CD4-positive, CD25-positive, alpha-beta regulatory T cell (primary cell): ENCODE measurements at places on chromosomes 3 and 15. TPM values are rescaled to one million over a fixed set of nuclear protein-coding genes. Genes with fewer than 3 reads are reported as not detected.

The RBMS3 gene
- polyA plus RNA-seq = 5.2 TPM

The SAXO2 gene
- polyA plus RNA-seq = 7.4 TPM

DNA sequence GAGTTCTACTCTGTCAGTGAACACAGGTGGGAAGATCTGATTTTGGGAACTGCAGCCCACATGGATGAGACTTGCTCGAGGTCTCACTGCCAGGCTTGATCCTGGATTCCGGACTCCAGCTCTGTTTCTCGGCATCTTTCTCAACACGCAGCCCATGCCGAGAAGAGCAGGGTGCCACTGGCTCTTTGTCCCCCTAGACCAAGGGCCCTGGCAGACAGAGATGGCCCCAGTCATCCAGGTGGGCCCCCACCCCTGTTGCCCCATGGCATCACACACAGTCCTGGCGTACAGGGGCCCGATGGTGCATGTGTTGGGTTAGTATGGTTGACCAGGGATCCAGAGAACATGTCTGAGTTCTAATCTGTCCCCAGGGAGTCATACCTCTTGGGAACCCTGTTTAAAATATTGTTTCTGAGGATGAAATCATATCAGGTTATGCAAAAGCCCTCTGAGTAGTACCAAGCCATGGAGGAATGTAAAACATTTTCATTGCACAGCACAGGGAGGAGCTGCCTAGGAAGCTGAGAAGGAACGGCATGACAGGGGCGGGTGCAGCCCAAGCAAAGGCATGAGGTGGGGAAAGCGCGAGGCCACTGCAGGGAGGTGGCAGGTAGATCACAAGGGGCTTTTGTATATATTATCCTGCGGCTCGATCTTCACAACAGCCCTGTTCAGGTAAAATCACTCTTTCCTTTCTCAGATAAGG, 320.6 kb downstream of the UACA start:
- H3K27me3 ChIP-seq = peaks cover 2% of the 10 kb centered on the region
- H3K27ac ChIP-seq = no peak overlapping the region
- no peak for DNase-seq
- H3K4me1 ChIP-seq = peaks cover 2% of the 10 kb centered on the region

DNA sequence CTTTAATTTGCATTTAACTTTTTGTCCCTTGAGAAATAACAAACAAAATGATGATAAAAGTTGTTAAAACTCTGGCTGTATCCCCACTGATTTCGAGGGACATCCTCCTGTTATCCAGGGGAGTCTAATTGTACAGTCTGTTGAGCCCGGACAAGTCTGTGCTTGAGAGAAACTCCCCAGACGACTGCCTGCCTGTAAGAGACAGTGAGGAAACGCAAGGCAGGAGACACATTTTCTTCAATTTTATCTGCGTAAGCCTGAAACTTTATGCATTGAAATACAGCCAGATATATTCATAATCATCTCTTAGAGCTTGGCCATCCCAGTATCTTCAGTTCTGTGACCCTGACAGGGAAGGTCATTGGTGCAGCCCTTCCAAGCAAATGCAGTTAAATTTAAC, 97.7 kb downstream of the ROBO2 start:
- DNase-seq = no peak
- no peaks in the 10 kb centered on the region for H3K36me3 ChIP-seq
- H3K27ac ChIP-seq = no peak overlapping the region
- no peak overlapping the region for H3K4me3 ChIP-seq
- H3K27me3 ChIP-seq = no peaks in the 10 kb centered on the region

DNA sequence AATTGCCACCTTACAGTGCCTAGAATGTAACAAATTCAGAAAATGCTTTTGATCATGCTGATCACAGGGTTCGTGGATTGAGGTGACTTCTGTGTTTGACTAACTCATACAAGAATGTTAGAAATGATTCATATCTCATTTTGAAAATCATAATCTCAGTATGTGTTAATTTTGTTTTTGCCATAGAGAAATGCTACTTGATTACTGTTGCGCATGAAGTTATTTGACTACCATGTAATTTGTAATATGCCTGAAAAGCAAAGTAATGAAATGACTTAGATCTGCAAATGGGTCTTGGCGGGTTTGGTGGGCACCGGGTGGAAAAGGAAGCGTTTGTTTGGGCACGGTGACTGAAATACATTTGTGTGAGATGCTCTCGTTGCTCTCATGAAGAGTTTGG, 173.6 kb upstream of the BHLHE40 start:
- DNase-seq = peak; percentile 32
- peaks cover 16% of the 10 kb centered on the region for H3K36me3 ChIP-seq
- H3K4me1 ChIP-seq = peaks cover 11% of the 10 kb centered on the region
- H3K27ac ChIP-seq = no peak overlapping the region
- H3K27me3 ChIP-seq = no peaks in the 10 kb centered on the region
- H3K4me3 ChIP-seq = no peak overlapping the region

The ALDH1L1 gene
- not detected for polyA plus RNA-seq

The HGD gene
- not detected for polyA plus RNA-seq

GRCh38 chr3:105195260-105195659, 171.4 kb upstream of the ALCAM start:
- no peak overlapping the region for H3K4me3 ChIP-seq
- H3K36me3 ChIP-seq = no peaks in the 10 kb centered on the region
- no peaks in the 10 kb centered on the region for H3K27me3 ChIP-seq
- DNase-seq = no peak
- no peak overlapping the region for H3K27ac ChIP-seq

The PRTG gene
- not detected for polyA plus RNA-seq

DNA sequence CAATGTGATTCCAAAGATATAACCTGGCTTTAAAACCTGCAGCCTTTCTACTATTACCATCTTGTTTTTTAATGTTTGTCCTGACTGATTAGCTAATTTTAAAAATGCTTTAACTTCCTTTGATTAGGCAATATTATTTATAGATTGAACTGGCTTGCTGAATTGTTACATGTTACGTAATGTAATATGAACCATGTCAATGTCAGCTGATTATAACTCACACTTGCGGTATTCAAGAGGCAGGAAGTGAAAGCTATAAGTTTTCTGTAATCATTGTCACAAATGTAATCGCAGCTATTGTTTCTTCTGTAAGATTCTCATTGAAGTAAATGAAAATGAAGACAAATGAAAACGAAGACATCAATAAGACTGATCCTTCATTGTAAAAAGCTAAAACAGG, 146.8 kb downstream of the ROBO2 start:
- no peaks in the 10 kb centered on the region for H3K36me3 ChIP-seq
- no peak overlapping the region for H3K27ac ChIP-seq
- DNase-seq = no peak
- H3K27me3 ChIP-seq = no peaks in the 10 kb centered on the region
- no peaks in the 10 kb centered on the region for H3K4me1 ChIP-seq

The OR5K2 gene
- not detected for polyA plus RNA-seq

The BTBD1 gene
- polyA plus RNA-seq = 47.2 TPM

DNA sequence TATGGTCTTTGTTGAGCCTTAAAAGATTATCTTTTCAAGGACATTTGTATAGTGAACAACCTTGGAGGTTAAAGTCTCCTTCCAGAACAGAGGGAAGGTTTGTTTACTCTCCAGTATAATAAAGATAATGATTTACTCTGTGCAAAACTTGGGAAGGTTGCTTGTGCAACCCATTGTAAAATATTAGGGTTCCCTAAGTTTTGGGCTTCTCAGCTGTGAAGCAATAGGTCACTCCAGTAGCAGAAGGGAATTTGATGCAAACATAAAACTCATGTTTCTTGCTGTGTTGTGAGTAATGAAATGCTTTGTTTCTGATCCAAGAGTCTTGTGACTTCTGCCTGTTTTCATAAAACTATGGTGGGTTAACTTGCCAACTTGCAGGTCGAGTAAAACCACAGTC, 177.5 kb downstream of the SUCNR1 start:
- H3K36me3 ChIP-seq = no peaks in the 10 kb centered on the region
- H3K27me3 ChIP-seq = peaks cover 2% of the 10 kb centered on the region
- DNase-seq = no peak
- no peak overlapping the region for H3K4me3 ChIP-seq
- H3K27ac ChIP-seq = no peak overlapping the region

The FOXB1 gene
- polyA plus RNA-seq = 0.46 TPM

- H3K4me3 ChIP-seq = peak overlapping the region; percentile 43
- no peaks in the 10 kb centered on the region for H3K36me3 ChIP-seq
- H3K27ac ChIP-seq = no peak overlapping the region
- H3K27me3 ChIP-seq = no peaks in the 10 kb centered on the region
- DNase-seq = no peak
Measured at GRCh38 chr15:52006702-52007340, 12.2 kb upstream of the MAPK6 start.

The LNP1 gene
- 2.0 TPM for polyA plus RNA-seq

The SLMAP gene
- 24.6 TPM for polyA plus RNA-seq

GRCh38 chr15:81314378-81314777, 9.6 kb downstream of the STARD5 start:
- H3K27ac ChIP-seq = peak overlapping the region; percentile 56
- no peak for DNase-seq
- H3K27me3 ChIP-seq = no peaks in the 10 kb centered on the region
- peaks cover 56% of the 10 kb centered on the region for H3K36me3 ChIP-seq

DNA sequence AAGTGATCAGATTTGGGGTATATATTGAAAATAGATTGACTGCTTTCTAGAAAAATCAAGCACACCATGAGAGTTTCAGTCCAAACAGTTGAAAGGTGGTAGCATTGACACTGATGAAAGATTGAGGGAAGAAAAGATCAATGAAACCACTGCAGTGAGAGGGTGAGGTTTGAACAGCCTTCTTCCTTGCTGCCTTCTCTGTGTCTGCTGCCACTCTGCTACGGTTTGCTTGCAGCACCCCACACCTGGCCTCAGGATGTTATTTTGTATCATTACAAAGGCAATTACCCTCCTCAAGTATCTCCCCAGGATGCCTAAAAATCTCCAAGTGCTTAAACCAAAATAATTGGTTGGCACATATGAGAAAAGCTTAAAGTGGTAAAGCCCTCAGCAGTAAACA, 683.6 kb upstream of the ARPP21 start:
- H3K27ac ChIP-seq = no peak overlapping the region
- DNase-seq = no peak
- H3K4me3 ChIP-seq = no peak overlapping the region

DNA sequence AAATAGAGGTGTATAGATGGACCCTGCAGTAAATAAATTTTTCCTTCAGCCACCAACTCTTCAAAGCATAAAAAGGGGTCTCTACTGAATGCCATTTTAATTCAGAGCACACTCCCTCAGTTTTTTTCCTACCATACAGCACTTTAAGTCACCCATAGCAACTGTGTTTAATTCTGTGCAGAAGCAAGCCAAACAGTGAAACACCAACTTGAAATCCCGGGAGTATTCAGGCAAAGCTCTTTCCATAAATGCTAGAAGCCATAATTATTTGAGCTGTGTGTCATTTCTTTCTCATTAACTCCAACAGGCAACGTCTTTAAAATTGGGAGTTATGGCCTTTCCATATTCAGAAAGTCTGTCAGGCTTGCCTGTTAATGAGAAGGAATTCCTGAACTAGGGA, 562.1 kb downstream of the GRM7 start:
- no peaks in the 10 kb centered on the region for H3K36me3 ChIP-seq
- DNase-seq = no peak
- no peak overlapping the region for H3K4me3 ChIP-seq
- H3K4me1 ChIP-seq = no peaks in the 10 kb centered on the region

DNA sequence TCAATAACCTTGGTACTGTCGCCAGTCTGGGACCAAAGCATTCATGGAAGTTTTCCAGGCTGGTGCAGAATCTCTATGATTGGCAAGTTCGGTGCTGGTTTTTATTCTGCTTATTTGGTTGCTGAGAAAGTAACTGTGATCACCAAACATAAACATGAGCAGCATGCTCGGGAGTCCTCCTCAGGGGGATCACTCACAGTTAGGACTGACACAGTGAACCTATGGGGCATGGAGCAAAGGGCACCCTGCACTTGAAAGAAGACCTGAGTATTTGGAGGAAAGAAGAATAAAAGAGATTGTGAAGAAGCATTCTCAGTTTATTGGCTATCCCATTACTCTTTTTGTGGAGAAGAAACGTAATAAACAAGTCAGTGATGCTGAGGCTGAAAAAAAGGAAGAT, 19.1 kb upstream of the EIF2B5 start:
- no peaks in the 10 kb centered on the region for H3K4me1 ChIP-seq
- no peaks in the 10 kb centered on the region for H3K36me3 ChIP-seq
- no peak overlapping the region for H3K4me3 ChIP-seq
- H3K27me3 ChIP-seq = no peaks in the 10 kb centered on the region

DNA sequence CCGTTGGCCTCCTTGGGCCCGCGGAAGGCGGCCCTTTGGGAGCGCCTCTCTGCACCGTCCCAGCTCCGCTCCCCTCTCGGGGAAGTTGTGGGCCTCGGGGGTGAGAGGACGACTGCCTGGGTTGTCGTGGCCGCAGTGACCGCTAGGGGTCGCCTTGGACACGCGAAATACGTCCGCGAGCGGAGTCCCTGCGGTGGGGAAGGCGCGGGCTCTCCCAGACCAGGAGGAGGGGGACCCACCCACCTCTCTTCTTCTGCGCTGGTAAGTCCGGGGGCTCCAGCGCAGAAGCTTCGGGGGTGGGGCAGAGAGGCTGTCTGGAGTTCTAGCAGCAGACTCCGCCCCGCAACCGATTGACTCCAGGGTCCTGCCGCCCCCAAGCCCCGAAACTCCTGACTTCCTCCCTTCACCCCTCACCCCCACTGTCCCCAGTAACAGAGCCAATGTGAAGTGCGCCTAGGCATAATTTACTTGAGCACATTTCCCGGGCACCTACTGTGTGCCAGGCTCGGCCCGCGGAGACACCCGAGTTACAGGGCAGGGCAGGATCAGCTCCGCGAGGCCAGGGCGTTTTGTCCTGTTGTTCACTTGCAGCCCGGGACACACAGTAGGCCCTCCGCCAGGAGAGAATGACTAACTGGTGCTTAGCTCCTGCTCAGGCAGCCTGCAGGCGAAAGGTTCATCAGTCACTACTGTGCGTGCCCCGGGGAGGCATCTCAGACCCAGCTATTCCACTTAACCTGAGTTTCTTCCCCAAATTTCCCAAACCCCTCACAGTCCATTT, 32.8 kb downstream of the DNASE1L3 start:
- no peaks in the 10 kb centered on the region for H3K27me3 ChIP-seq
- H3K4me1 ChIP-seq = peaks cover 11% of the 10 kb centered on the region
- no peak overlapping the region for H3K27ac ChIP-seq
- H3K4me3 ChIP-seq = no peak overlapping the region
- no peaks in the 10 kb centered on the region for H3K36me3 ChIP-seq

GRCh38 chr15:38085114-38085513, 150.7 kb downstream of the TMCO5A start:
- no peak overlapping the region for H3K27ac ChIP-seq
- no peaks in the 10 kb centered on the region for H3K27me3 ChIP-seq
- no peak for DNase-seq
